ENCODE measurements at places on chromosomes 12 and 14. TPM values are rescaled to one million over a fixed set of nuclear protein-coding genes. Genes with fewer than 3 reads are reported as not detected.

Gene NAA30
- total RNA-seq, result 14.1 TPM

Gene INHBC
- not detected for total RNA-seq

Gene A2ML1
- not detected for total RNA-seq

Gene IFI27
- 4.1 TPM for total RNA-seq

Gene RPL10L
- not detected for total RNA-seq

Gene CTSG
- total RNA-seq, result not detected

Gene CCDC38
- 0.34 TPM for total RNA-seq

Gene VRTN
- total RNA-seq, result not detected

Gene CPSF2
- 103 TPM for total RNA-seq

Gene ZFYVE26
- 14.4 TPM for total RNA-seq

Gene KRAS
- total RNA-seq, result 17.0 TPM

Gene CFAP54
- total RNA-seq, result 0.38 TPM

Gene LALBA
- not detected for total RNA-seq

Gene SLCO1B1
- total RNA-seq, result not detected

Gene IL23A
- 41.3 TPM for total RNA-seq

Gene TRIM9
- total RNA-seq, result 7.2 TPM

Gene IL31
- not detected for total RNA-seq

Gene NOVA1
- total RNA-seq, result not detected

Gene ASIC1
- total RNA-seq, result 17.3 TPM

Gene MYBPC1
- total RNA-seq, result not detected

Gene IGF1
- total RNA-seq, result 0.90 TPM

Gene CMKLR1
- not detected for total RNA-seq

Gene HPD
- not detected for total RNA-seq

Gene LYZ
- not detected for total RNA-seq

Gene SLC6A12
- total RNA-seq, result not detected
